CD4-positive, alpha-beta T cell treated with Interferon gamma for 1 hour (primary cell): ENCODE measurements at places on chromosomes 12 and 14.

- DNase-seq: no peak
Observed at GRCh38 chr12:77485961-77486854, 344.5 kb upstream of the NAV3 start.

DNA sequence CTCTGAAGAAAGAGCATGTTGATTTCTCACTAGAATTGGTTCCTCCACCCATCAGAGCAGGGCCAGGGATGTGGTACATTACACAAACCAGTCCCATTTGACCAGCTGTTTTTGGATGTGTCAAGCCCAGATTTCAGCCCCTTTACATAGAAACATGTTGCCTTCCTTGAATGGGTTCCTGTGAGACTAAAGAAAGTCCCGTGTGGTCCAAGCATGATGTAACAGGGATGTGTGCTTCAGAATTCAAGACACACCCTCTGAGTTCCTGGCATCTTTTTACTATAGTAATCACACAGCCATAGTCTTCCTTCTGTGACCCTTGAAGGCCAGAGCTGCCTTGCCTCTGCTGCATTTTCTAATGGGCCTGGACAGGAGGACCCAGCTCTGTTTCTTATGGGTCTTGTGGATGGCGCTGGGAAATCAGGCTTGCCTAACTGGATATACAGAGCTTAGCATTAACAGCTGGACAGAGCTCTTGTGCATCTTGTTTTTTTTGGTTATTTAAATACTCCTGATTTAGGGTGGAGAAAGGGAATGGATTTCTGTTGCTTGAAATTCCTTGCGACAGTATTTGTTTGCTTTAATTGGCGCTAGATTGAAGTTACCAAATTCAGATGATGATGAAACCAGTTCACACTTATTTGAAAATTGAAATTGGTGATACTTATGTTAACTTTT is 341.0 kb downstream of the ZFP36L1 start:
- DNase-seq: no peak

- DNase-seq: no peak
Observed at GRCh38 chr12:52182384-52182783, 9.4 kb downstream of the KRT80 start.

- no peak for DNase-seq
Observed at GRCh38 chr14:49930720-49931119, 37.8 kb downstream of the ARF6 start.

- no peak for DNase-seq
Observed at GRCh38 chr12:123950476-123951349, 21.9 kb downstream of the CCDC92 start.

DNA sequence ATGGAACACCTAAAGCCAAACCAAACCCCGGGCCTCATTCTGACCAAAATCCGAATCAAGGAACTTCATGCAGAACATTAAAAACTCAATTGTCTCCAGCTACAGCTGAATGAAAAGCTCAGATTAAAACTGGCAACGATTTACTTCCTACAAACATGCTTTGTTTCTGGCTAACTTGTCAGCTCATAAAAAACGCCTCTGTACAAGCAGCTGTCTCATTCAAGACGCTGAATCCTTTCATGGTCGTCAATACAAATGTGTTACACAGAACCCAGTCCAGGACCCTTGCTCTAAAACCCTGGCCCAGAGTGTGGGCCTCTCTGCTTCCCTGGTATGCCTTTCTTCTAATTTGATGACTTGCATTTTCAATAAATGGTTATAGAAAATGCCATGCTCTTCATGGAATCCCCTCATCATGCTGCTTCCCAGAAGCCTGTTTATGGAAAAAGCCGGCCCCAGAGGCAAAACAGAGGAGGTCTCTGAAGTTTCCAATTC is 183.1 kb downstream of the PHLDA1 start:
- no peak for DNase-seq

DNA sequence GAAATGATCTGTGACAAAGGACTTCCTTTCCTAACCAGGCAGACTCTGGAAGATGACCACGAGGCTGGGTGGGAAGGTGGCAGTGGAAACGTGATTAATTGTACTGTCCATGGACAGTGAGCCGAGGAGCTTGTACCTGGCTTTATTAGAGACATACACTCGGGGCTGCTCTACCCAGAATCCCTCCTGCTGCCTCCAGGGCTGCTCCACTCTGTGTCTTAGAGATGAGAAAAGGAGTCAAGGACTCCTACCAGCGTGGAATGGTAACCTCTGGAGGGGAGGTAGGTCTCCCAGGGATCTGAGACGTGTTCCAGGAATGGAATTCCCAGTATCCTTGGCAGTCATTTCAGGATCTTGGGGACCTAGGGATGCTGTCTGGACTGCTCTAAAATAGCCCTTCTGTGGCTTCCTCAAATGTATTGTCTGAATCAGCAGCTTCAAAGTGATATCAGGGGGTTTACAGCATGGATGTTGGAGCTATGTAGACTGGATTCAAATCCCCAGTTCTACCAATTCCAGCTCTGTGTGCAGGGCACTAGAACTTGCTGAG is 237.8 kb downstream of the CACNA1C start:
- DNase-seq: no peak

GRCh38 chr12:125228519-125229260 is 163.5 kb downstream of the AACS start:
- no peak for DNase-seq

DNA sequence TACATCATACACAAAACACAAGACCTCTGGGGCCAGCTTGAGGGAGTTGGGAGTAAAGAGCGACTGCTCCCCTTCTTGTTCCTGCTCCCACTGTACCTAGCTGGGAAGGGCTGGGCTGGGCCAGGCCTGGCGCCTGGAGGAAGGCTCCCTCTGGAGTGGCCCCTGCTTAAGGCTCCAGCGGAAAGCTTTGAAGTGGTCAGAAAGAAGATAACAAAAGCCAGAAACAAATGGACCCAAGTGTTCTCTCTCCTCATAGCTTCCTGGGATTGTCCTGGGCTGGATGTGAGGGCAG is 25.3 kb downstream of the PRPF40B start:
- no peak for DNase-seq

GRCh38 chr14:96105089-96105925 is 66.1 kb downstream of the C14orf132 start:
- no peak for DNase-seq

DNA sequence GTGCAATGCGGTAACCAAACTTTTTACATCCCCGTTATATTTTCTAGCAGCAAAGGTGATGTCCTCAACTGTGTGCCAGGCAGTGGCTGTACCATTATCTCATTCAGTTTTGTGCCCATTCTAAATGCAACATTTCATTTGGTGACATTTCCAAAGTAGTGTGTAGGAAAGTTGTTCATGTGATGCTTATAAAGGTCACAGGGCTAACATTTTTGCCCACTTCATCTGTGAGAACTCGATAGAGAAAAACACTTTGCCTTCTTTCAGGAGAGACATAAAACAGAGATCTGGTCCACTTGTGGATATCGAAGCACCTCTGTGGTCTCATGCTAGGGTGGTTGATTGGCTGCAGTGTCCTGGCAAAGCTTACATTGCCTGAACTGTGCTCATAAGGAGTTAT is 414.2 kb upstream of the PDE3A start:
- no peak for DNase-seq

- no peak for DNase-seq
Observed at GRCh38 chr14:68966872-68967301, 12.2 kb downstream of the ACTN1 start.

GRCh38 chr12:114738460-114739184 is 54.6 kb upstream of the TBX3 start:
- no peak for DNase-seq

- DNase-seq: no peak
Observed at GRCh38 chr14:57982804-57983634, 117.1 kb upstream of the SLC35F4 start.

GRCh38 chr12:113315358-113315757 is 19.6 kb downstream of the SLC8B1 start:
- DNase-seq: no peak

DNA sequence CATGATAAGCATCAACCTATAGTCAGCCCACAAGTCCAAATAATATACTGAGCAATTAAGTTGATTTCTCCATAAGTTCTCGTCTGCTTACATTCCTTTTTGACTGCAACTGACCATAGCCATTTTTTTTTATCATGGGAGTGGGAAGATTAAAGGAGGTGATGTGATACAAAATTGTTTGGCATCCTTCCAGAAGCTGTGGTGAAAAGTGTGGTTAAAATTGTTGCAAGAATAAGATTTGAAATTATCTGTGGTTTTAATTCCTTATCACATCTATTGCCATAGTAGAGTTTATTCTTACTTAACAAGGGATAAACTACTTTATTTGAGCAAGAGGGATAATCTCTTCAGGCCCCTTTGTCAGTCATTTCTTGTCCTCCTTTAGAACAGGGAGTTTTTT is 50.7 kb downstream of the LIN52 start:
- DNase-seq: no peak

DNA sequence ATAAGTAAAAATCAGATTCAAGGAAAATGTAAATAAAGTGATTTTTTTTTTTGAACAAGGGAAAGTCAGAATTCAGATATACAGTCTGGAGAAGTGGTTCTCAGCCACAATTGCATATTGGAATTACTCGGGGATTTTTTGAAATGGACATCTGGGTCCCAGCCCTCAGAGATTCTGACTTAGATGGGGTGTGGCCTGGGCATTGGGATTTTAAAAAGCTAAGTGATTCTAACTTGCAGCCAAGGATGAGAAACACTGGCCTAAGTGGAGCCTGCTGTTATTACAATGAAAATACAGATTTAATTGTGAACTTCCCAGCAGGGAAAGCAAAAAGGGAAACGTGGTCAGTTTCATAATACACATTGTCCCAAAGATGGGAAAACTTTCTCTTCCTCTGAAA is 273.8 kb downstream of the TTC8 start:
- no peak for DNase-seq
